Stimulated activated naive CD8-positive, alpha-beta T cell treated with anti-CD3 and anti-CD28 coated beads, Interleukin-15, amount 100 ng/mL, for 72 hours (primary cell): ENCODE measurements at places on chromosomes 12 and 14.

DNA sequence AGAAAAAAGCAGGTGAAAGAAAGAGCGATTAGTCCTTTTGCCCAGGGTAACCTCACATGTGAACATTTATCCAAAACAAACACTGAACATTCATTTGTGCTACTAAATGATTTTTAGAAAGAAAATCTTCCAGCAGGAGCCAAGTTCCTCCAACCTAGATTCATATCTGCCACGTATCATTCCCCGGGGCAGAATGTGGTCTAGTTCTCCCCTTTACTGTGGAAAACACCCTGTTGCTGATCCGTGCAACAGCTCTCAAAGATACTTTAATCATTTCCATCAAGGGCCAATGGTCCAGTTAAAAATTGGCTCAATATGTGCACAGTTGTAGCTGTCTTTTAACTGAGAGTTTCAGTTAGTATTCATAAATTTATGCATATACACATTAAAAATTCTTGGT lies 479.1 kb downstream of the ATP23 start:
- no peak for DNase-seq

- DNase-seq: no peak
Observed at GRCh38 chr14:85280074-85280473, 249.9 kb upstream of the FLRT2 start.

DNA sequence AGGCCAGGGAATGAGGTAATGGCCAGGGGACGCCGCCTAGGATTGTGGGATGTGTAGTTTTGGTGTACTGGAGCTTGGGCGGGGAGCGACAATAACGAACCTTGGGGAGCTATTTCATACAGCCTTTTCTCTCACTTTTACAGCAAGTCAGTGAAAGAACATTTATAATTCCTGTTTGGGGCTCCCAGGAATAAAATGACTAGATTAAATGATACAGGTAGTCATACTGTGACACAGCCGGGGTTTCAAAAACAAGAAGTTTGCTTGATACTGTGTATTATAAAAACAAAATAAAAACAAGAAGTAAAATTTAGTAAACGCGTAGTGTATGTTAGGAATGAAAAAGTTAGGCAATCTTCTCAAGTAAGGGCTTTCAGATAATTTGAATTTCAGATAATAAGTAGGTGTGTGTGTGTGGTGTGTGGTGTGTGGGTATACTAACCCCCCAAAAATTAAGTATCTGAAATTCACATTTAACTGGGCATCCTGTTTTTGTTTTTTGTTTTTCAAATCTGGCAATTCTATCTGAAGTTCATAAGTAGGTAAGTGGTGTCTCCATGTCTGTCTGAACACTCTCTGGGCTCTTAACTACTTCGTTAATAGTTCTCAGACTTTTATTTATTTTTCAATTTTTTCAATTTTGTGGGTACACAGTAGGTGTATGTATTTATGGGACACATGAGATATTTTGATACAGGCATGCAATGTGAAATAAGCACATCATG lies 458 bp upstream of the DCTN2 start:
- no peak for DNase-seq

- DNase-seq: no peak
Observed at GRCh38 chr12:76124456-76124855, 40.0 kb upstream of the NAP1L1 start.

DNA sequence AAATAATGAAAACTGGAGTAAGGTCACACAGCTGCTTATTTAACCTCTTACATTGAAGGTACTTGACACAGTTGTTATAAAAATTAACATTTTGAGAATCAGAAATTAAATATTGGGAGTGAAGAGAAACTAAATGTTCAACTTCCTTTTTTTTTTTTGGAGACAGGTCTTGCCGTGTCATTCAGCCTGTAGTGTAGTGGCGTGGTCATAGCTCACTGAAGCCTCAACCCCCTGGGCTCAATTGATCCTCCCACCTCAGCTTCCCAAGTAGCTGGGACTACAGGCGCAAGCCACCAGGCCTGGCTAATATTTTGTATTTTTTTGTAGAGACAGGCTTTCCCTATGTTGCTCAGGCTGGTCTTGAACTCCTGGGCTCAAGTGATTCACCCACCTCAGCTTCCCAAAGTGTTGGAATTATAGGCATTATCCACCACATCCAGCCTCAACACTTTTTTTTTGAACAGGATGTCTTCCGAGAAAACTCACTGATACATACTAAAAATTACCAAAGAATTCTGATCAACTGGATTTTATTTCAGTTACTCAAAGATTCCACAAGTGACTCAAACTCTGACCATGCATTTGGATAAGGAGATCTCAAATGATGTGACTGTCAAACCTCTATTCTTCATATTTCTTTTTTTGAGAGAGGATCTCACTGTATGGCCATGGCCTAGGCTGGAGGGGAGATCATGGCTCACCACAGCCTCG lies 35.4 kb downstream of the SGPP1 start:
- DNase-seq: no peak

- no peak for DNase-seq
Observed at GRCh38 chr14:64463195-64463594, 2.1 kb upstream of the AKAP5 start.

GRCh38 chr14:21055432-21056117 lies 2.0 kb upstream of the RNASE8 start:
- no peak for DNase-seq

- no peak for DNase-seq
Observed at GRCh38 chr12:32116897-32117296, 10.2 kb downstream of the BICD1 start.

- no peak for DNase-seq
Observed at GRCh38 chr14:55388160-55388559, 23.5 kb downstream of the ATG14 start.

GRCh38 chr12:126218697-126219096 lies 1153.5 kb downstream of the AACS start:
- DNase-seq: no peak

DNA sequence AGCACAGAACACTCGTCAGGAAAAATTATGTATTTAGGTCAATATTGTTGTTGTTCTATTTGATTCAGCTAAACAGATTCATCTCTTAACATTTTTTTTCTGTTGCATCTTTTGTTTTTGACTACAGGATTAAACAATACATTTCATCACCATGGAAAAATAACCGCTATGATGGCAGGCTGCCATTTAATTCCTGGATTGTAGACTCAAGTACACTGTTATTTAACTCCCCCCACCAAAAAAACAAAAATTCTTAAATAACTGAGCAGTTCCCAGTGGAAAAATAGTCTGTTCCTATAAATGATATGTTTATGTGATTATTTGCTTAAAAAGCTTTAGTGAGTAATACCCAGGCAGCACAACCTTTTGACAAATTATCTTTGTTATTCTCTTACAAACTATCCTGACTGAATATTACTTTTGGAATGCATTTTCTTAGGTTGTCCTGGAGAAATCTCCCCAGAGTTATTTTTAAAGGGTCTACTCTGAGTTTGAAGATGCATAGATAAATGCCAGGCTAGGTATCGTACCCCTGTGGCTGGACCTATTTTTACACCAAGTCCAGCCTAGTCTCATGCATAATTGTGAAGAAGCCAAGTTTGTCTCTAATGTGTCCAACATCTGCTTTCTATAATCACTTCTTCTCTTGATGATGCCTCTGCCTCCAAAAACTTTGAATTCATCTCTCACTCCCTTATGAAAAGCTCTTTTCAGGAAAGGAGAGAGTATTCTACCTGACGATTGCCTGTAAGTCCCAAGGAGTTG lies 3.7 kb downstream of the KERA start:
- DNase-seq: no peak

DNA sequence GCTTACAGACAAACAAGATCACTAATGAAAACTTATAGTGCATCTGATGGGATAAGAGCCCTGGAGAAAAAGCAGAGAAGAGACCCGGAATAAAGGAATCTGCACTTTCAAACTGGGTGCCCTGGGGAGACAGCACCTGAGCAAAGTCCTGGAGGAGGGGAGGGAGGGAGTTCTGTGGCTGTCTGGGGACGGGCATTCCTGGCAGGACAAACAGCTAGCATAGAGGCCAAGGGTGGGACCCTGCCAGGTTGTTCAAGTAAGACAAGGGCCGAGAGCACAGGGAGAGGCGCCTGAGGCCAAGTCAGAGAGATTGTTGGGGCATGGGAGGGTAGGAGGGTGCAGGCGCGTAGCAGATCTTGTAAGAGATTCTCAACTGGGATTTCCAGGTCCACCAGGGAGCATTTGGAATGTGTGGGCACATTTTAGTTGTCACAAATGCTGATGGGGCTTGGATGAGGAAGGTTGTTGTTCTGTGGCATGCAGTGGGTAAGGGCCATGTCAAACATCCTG lies 14.2 kb downstream of the IQSEC3 start:
- DNase-seq: no peak

GRCh38 chr14:68757618-68758081 lies 35.2 kb downstream of the ZFP36L1 start:
- DNase-seq: no peak

DNA sequence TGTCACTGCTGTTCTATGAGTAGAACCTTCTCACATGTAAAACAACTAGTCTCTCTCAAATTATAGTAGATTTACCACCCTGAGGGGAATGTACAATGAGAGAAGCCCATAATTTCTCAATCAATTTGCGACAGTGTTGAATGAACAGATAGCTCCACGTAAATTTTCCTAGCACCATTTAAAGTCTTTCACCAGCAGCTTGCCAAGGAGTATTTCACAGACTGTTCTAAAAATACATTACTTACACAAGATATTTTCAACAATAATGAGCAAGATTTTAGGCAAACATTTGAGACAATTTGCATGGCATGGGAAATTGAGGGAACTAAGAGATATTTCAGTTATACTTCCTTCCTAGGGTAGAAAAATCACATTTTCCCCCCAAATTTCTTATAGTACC lies 151.6 kb downstream of the KICS2 start:
- no peak for DNase-seq

DNA sequence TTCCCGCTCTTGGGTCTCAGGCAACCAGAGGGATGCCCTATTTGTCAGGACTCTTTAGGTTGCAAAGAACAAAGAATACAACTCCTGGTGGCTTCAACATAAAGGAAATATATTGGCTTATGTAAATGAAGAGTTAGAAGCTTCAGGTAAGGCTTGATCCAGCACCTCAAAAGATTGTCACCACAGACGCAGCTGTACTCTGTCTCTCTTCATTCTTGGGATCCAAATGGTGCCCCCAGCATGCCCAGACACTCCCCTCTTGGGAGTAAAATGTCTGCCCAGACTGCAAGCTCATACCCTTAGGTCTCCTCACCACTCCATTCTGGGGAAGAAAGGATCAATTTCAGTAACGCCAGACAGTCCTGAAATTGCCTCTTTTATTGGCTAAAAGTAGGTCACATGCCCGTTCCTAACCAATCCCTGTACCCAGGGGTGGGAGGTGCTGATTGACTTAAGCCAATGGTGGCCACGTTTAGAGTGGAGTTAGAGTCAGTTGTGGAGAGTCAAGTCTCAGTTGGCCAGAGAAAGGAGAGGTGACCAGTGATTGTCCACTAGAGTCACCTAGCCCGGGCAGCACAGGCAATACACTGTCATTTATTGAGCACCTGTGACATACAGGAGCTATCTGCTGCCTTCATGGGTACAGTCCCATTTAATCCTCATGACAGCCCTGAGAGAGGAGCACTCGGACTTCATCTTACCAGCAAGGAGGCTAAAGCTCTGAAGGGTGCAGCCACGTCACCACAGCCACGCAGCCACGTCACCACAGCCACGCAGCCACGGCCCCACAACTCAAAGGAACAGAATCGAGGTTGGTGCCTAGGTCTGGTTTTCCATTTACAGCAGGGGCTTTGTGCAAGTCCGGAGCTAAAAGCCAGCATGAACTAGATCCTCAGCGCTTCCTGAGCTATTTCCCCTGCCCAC lies 19.7 kb upstream of the BEGAIN start:
- DNase-seq: no peak

DNA sequence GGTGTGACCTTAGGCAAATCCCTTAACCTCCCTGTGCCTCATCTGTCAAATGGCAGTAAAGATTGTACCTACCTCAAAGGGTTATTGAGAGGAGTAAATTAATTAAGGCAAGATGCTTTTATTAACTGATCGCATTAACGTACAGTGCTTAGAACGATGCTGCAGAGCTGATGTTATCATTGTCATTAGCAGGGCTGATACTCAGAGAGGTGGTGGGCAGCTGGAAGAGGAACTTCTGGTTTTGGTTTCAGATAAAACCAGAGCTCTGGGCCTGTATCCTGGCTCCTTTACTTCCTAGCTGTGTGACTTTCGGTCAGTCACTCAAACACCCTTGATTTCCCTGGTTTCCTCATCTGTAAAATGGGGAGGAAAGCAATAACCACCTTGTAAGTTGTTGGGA lies 55.1 kb downstream of the CALM1 start:
- DNase-seq: no peak

DNA sequence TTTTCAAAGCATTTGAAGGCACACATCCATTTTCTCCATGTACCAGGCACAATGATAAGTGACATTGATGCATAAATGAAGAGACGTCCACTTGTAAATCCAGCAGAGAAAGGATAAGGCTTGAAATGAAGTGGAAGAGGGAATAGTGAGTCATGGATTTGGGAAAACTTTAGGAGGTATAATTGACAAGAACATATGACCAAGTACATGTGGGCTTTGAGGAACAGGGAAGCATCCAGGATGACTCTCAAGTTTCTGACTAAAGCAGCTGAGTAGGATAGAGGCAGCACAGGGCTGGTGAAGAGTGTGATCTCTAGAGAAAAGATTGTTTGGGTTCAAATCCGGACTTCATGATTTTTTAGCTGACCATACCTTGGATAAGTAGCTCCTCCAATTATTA lies 43.6 kb upstream of the SYT1 start:
- no peak for DNase-seq

DNA sequence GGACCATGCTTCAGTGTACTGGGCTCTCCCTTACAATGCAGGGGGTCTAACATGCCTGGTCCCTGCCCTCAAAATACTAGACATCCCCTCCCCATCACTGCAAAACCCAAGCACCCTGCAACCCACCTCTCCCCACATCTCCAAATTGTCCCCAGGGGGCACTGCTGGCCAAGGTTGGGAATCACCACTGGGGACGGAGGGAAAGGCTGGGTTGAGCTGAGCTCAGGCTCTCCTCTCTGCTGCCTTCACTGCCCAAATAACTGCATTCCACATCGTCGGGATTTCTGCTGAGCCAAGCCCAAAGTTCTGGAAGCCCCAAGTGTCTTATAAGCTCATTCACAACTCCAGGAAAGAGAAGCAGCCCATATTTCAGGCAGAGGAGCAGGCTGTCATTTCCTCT lies 69.6 kb downstream of the NT5DC3 start:
- peak; percentile 8 for DNase-seq

DNA sequence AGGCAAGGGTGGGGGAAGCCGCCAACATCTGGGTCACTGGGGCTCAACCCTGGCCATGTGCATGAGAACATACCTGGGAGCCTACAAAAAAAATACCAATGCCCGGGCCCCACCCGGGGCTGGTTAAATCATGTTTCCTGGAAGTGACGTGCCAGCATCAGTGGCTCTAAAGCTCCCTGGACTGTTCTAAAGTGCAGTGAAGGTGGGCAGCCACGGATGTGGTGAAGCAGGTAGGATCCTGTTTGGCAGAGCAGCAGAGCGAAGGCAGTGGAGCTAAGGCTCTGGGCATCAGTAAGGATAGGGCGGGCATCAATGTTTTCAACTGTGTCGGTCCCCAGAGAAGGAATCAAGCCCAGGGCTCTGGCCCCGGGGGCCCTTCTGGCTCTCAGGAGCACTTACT lies 525 bp upstream of the GPR68 start:
- DNase-seq: peak; percentile 79

GRCh38 chr12:47801170-47801903 lies 18.4 kb downstream of the HDAC7 start:
- DNase-seq: no peak

- no peak for DNase-seq
Observed at GRCh38 chr12:42504049-42504448, 85.5 kb downstream of the PRICKLE1 start.

- no peak for DNase-seq
Observed at GRCh38 chr14:75163677-75164076, 12.7 kb downstream of the TMED10 start.

GRCh38 chr14:37550511-37550910 lies 44.5 kb downstream of the FOXA1 start:
- DNase-seq: no peak
